ENCODE measurements at places on chromosomes 13 and 19.

- no peak for DNase-seq
Measured at GRCh38 chr13:24050796-24051715, 109.5 kb upstream of the SPATA13 start.

DNA sequence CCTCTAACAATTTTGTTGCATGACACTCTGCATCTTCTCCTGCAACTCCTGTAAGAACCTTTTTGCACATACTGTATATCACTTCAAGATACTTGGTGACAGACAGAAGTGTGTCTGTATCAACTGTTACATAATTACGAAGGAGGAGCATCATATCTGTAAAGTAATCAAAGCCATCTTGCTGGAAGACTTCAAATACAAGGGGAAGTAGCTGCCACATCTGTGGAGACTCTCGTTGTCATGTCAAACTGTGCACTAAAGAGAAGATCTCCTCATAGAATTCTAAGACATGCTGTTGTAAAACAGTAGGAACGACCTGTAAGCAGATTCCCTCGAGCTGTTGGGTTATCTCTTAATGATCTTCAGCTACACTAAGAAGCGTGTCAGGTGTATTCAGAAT is 38.0 kb upstream of the SPATA13 start:
- no peak for DNase-seq

DNA sequence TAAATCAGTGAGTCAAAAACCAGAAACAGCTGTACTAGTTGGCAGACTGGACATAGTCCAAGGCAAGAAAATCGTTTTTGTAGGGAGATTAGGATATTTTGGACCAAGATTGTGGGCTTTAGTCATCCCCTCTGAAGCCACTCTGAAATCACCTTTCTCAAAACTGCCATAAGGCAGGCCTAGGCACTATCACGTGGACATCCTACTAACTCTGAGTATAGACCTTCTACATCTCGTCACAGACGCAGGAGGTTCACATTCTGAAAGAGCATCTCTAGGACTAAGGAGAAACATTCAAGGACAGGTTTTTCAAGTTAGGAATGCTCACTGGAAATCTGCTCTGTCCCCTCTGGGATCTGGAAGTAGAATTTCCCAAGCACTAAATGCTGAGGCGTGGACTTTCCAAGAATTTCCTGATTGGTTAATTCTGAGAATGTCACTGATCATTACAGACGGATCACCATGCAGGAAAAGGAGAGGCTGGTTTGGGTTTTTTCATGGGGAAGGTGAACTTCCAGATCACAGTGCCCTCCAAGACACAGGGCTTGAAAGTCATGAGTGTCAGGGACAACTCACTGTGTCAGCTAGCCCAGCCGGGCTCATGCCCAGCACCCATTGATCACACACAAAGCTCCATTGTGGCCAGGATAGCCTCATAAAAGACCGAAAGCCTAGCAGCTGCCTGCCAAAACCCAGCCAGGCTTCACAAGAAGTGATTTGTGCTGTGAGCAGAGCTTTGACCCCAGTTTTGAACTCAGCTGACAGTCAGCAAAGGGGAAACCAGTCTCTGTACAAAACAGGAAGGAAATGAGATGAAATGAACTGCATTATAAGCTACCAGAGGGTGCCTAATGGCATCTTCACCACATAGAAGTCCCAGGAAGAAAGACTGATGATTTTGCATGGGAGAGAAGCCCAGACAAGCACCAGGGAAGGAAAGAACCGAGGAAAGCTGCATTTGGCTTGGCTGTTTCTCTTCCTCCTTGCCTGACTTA is 2.7 kb upstream of the RUBCNL start:
- DNase-seq = no peak

- no peak for DNase-seq
Measured at GRCh38 chr13:30624630-30625029, 6.9 kb downstream of the USPL1 start.

- no peak for DNase-seq
Measured at GRCh38 chr19:42548552-42548951, 20.3 kb upstream of the CEACAM1 start.

- DNase-seq = no peak
Measured at GRCh38 chr19:1311543-1312091, 25.9 kb downstream of the EFNA2 start.

GRCh38 chr13:72552731-72553130 is 174.7 kb downstream of the MZT1 start:
- no peak for DNase-seq

DNA sequence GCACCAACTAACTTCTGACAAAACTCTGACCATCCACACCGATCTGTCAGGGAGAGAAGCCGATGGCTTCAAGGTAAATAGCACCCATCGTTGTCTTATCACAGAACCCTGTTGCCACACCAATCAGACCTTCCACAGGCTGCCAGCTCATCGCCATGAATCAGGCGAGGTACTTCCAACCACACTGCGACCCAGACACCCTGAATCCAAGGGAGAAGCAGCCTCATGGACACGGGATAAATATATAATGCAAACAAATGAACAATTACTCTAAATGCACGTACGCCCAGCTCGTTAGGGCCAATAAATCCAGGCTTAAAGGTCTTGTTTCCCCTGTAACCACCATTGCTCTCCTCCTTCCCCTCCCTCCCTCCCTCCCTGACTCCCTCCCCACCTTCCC is 20.8 kb downstream of the RANBP3 start:
- no peak for DNase-seq

Measured in brain microvascular endothelial cell (primary cell).